ENCODE measurements at places on chromosomes 2 and 18. TPM values are rescaled to one million over a fixed set of nuclear protein-coding genes. Genes with fewer than 3 reads are reported as not detected.

ST8SIA5 gene
- polyA plus RNA-seq = 0.93 TPM

GRCh38 chr2:12205086-12205485, 458.7 kb downstream of the LPIN1 start:
- DNase-seq = no peak

IL1RN gene
- 4.9 TPM for polyA plus RNA-seq

- DNase-seq = no peak
These were observed 13.3 kb upstream of the PXDN start for GRCh38 chr2:1757567-1757966.

ITGA6 gene
- 108 TPM for polyA plus RNA-seq

CNDP1 gene
- polyA plus RNA-seq = 0.20 TPM

UPP2 gene
- polyA plus RNA-seq = 0.57 TPM

GRCh38 chr2:207473049-207473930, 56.5 kb upstream of the CREB1 start:
- peak; percentile 79 for DNase-seq

- no peak for DNase-seq
These were observed 27.8 kb upstream of the COL6A3 start for GRCh38 chr2:237441605-237442274.

Measured in left renal pelvis (tissue), 4 donors.